ENCODE measurements at places on chromosomes 6 and 20.

- DNase-seq, result no peak
These were observed 38.2 kb downstream of the NOL7 start for GRCh38 chr6:13653296-13653695.

DNA sequence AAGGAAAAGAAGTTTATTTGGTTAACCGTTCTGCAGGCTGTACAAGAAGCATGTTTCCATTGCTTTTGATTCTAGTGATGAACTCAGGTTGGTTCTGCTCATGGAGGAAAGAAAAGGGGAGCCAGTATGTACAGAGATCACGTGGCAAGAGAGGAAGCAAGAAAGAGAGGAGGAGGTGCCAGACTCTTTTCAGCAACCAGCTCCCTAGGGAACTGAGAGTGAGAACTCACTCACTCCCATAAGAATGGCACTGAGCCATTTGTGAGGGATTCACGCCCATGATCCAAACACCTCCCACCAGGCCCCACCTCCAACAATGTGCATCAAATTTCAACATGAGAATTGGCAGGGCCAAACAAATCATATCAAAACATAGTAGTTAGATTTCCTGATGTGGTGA, 649.1 kb downstream of the EPM2A start:
- no peak for DNase-seq

DNA sequence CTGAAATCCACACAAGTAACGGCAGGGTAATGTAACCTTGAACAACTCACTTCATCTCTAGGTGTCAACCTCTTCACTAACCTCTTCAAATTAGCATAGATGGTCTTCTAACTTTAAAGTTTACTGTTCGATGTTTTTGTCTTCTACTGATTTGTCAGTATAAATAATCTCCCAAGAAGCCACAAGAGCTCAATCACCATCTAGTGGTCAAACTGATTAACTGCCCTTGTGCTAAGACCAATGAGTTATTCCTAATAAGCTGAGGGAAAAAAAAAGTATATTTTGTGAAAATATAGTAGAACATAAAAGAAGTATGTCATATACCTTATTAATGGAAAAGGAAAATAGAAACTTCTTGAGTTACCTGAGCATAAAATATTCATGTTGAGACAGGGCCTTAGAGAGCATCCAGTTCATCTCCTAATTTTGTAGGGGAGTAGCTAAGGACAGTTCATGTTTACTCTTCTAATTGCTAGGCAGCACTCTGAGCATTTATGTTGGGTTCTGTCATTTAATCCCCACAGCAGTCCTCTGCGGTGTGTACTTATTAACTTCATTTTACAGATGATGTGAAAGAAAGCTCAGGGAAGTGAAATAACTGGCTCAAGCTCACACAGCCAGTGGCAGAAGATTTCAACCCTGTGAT, 317.1 kb downstream of the ESR1 start:
- no peak for DNase-seq

GRCh38 chr6:16204653-16205376, 33.6 kb upstream of the GMPR start:
- DNase-seq, result no peak

Measured in stimulated activated CD8-positive, alpha-beta memory T cell treated with anti-CD3 and anti-CD28 coated beads, Interleukin-2, amount 100 ng/mL, for 1 hour (primary cell).